ENCODE measurements at places on chromosomes 12 and 14.

DNA sequence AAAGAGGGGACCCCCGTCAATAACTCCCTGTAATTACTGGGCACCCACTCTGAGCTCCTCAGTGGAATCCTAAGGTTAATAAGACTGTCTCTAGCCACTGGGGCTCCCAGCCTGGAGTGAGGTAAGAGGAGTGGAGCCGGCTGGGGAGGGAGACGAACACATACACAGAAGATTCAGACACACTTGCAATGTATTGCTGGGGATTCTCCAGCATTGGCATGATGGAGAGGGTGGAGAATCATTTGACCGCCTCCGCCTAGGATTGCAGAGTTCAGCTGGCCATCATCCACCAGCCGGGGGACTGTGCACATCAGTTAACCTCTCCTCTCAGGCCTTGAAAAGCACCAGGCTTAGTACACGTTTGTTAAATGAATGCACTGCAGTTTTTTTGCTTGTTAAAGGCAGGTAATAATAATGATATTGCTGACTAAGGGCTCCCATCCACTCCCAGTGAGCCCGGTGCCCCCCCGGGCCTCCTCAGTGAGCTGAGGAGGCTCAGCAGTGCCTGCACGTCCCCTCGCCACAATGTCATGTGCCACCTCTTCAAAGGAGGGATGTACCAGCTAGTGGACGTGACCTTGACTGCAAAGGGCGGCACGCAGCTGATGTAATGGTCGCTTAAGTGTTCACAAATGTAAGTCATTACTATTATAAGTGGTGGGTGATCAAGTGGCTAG is 20.3 kb upstream of the FAIM2 start:
- no peak for DNase-seq

DNA sequence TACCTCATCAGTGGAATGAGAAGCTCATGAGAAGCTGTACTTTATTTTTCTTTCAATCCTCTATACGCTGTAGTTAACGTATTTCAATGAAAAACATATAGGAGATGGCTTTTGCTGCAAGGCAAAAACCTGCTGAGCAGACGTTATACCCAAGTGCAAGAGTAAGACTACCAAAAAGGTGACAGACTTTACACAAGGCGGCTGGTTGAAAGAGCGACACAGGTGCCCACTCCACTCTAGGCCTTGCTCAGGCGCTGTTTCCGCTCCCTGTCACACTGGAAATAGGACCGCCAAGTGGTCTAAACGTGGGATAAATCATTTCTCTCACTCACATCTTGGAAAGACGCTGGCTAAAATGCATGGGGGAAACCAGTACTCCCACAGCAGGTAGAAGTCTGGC is 54.5 kb downstream of the PPP2R5C start:
- no peak for DNase-seq

GRCh38 chr12:21169878-21170472 is 39.0 kb downstream of the SLCO1B1 start:
- no peak for DNase-seq

DNA sequence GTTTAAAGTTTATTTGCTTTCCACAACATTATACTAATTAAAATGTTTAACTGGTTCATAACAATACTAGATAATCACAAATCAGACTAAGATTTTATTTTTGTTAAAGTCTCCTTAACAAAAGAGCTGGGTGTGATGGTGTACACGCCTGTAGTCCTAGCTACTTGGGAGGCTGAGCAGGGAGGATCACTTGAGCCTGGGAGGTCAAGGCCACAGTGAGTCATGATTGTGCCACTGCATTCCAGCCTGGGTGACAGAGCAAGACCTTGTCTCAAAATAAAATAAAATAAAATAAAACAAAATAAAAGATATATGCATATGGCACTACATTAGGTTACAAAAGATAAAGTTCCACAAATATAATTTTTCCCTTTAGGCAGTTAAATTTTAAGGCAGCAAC is 5.6 kb downstream of the MIS18BP1 start:
- no peak for DNase-seq

DNA sequence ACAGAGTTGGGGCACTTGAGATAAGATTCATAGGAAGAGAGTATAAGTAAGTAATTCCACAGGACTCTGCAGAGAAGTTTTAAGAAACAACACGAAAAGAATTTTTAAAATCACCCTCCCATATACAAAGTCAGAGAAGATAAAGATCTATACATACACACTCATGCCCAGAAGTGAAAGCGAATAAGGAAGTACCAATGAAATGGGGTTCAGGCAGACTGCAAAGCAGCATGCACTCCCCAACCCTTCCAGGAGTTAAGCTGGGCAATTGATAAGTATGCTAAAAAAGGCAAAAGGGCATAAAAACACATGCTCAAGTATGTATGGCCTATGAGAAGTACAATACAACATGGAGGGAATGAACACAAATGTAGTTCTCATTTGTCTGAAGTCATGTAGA is 246.2 kb upstream of the GRIP1 start:
- DNase-seq, result no peak

- no peak for DNase-seq
Observed at GRCh38 chr12:318759-319515, 56.3 kb upstream of the SLC6A13 start.

GRCh38 chr14:100211366-100211765 is 27.6 kb upstream of the YY1 start:
- no peak for DNase-seq

DNA sequence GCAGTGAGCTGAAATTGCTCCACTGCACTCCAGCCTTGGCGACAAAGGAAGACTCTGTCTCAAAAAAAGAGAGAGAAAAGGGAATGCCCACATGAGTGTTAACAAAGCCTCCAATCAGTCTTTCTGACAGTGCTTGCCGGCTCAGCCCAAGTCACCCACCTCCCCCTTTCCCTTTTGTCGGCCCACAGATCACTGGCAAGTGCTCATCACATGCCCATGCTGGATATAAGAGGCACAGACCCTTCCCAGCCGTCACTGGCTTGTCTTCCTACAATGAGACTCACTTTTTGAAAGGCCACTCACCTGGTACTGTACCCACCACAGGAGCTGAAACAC is 70.8 kb downstream of the CCDC88C start:
- no peak for DNase-seq

- peak; percentile 56 for DNase-seq
Observed at GRCh38 chr12:53102883-53103807, at the start of gene SOAT2. TSS of gene SOAT2 (plus strand) at chr12:53103486. CDS start at chr12:53103578, 92 bp downstream.

DNA sequence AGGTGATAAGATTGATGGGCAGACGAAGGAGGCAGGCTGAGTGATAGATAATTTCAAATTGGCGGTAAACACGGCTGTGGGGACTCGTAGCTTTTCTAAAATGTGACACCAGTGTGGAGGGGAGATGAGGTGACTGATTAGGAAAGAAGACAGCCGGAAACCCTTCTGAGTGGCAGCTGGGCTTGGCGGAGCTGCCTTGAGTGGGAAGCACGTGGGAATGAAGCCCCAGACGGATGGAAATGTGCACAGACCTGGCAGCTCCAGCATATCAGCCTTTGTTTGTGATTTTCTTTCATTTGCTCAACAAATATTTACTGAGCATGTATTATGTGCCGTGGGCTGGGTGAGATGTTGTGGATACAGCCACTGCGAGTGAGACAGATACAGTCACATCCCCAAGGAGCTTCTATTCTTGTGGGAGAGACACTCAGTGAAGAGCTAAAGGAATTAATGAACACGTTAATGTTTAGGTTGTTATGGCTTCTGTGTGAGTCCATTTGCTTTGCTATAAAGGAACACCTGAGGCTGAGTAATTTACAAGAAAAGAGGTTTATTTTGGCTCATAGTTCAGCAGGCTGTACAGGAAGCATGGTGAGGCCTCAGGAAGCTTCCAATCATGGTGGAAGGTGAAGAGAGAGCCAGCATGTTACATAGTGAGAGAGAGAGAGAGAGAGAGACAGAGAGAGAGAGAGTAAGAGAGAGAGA is 65.5 kb upstream of the LHX5 start:
- DNase-seq, result no peak

DNA sequence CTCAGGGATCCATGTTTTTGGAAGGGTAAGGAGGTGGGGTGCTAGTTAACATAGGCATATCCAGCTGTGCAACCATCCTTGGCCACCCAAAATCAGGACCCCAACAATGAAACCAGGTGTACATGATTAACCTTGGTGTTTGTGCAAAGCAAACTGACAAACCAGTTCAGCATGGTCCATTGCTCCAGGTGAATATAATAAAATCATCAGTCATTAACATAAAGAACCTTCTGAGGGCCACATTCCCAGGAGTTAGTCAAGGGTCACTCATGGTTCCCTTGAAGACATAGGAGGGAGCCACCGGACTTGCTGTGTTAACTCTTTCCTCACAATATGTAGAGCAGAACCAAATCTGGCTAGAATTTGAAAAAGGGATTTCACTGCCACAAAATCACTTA is 17.8 kb downstream of the SLC38A2 start:
- DNase-seq, result no peak

GRCh38 chr14:82587226-82587625 is 1053.6 kb upstream of the SEL1L start:
- DNase-seq, result no peak

- no peak for DNase-seq
Observed at GRCh38 chr14:34023824-34024767, 73.2 kb upstream of the EGLN3 start.

DNA sequence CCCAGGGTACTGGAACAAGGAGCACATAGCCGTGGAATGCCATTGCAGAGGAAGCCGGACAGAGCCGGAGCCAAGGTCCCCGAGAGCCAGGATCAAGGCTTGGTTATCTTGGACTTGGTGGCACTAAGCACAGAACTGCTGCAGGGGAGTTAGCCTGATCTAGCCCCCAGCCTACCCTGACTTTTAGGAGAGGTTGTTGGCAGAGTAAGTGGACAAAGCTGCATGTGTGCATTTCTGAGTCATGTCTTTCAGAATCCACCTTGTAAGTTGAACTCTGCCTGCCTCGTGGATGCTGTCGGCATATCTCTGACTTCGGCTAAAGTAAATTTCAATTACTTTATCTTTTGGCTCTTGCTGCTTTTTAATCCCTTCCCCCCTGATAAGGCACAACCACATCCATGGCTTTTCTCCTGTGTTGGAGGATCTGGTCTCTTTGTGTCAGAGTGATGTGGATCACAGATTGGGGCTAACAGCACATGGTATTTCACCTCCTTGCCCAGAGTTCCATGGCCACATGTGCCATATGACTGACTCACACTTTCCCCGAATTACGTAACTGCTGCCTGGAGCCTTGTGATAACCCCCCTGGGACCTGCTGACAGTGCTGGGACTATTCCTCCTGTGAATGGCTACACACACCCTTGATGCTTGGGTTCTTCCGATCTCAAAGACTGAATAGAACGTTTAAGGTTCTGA is 240.3 kb downstream of the EMP1 start:
- DNase-seq, result no peak

DNA sequence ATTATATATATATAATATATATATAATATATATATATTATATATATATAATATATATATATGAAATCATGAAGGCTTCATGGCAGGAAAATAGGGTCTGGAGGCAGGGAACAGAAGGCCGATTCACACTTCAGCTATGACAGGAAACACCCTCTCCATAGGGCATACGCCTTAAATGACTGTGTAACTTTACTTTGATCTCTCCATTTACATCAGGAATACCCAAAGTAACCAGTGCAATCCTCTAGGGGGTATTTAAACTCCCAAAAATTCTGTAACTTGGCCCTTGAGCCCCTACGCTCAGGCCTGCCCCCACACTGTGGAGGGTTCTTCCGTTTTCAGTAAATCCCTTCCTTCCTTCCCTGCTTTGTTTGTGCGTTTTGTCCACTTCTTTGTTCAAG is 40.4 kb upstream of the PPP2R5C start:
- no peak for DNase-seq

DNA sequence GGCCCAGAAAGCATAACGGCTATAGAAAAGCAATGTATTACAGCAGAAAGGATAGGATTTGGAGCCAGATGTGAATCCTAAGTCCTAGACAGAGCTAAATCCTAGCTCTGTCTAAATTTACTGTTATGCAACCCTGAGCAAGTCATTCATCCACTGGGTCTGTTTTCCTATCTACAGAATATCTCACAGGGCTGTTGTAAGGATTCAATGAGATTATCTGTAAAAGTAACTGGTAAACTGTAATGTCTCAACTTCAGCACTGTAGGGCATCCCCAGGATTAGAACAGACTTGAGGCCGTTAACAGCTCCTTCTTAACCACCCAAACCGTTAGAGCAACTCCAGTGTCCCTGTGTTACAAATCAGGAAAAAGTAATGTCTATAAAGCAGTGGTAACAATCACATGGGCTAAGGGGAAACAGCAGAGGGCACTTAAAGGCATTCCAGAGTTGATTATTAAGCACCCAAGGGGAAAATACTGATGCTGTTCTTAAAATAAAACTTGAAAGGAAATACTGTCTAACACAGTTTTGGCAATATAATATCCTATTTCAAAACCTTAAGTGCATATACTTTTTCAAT is 10.1 kb downstream of the GMFB start:
- no peak for DNase-seq

DNA sequence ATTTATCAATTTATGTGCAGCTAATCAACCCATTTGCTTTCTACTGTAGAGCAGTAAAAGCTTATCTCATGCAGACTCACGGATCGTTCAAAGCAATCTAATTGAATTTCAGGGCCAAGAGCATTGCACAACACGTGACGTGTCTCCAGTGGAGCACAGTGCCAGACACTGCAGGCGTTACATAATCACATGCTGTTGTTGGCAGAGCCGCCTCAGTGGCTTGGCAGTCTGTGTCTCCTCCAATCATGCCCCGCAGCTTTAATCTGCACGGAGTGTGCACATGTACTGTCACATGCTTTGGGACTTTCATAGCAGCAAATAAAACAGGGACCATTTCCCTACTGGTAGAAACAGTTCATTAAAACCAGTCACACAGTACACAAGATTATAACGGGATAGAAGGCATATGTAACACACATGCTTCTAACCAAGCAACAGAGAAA is 309.3 kb downstream of the ITPR2 start:
- no peak for DNase-seq

DNA sequence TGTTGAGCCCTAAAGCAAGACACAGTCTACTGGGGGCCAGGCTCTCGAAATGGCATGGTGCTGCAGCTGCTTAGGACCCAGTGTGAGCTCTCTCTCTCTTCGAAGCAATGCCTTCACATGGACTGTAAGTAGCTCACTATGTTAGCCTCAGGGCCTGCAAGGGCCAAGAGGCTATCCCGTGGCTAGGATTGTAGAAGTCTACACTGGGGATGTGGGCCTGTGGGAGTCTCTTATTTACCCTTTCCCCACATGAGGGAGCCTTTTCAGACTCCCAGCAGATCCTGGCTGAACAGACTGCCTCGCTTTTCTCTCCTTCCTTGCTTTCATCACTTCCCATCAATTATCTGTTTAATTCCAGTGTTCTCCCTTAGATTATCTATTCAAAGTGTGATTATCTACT is 101.4 kb downstream of the GPR65 start:
- DNase-seq, result no peak

GRCh38 chr14:51465486-51465885 is 186.2 kb upstream of the FRMD6 start:
- no peak for DNase-seq

All from stimulated activated CD8-positive, alpha-beta memory T cell treated with anti-CD3 and anti-CD28 coated beads, Interleukin-15, amount 100 ng/mL, for 48 hours (primary cell).